EL (cell line): ENCODE measurements at places on chromosomes 7 and 10.

- peak; percentile 43 for DNase-seq
These were observed 125.4 kb upstream of the TARP start for GRCh38 chr7:38398725-38399321.

GRCh38 chr7:36965625-36966024 lies 241.3 kb upstream of the AOAH start:
- no peak for DNase-seq

DNA sequence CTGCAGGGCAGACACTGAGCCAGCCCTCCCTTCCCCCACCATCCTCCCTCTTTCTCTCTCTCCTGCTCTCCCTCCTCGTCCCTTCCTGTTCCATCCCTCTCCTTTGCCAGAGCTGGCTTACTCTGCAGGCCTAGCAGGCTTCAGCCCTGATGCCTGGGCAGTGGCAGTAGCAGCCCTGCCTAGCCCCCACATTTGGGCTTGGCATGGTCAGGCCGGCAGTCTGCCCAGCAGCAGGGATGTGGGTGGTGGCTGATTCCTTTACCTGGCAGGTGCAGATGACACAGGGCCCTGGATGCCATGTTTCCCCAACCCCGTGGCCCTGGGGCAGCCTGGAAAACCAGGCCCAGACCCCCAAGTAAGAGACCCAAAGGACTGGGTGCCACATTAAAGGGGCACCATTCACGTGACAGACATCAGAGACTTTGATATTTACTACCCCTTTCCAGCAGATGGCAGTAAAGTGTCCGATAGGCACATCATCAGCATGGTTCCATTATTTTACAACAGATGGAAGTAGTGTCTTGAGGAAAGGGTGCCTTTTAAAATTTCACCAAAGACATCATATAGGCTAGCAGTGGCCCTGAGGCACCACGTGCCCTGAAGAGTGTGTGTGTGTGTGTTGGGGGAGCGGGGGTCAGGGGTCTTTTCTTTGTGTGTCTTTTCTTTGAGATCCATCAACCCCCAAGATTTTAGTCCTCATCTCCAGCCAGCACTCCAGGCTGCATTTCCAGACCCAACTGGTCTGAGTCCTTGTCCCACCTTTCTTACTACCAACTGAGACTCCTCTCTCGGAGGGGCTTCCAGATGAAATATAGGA lies 5.9 kb downstream of the KCP start:
- peak; percentile 52 for DNase-seq

- DNase-seq = no peak
These were observed 10.4 kb downstream of the WASL start for GRCh38 chr7:123738356-123738755.

- DNase-seq = peak; percentile 89
These were observed at the start of gene MET for GRCh38 chr7:116671681-116672595. TSS of gene MET (plus strand) at chr7:116672196. CDS start at chr7:116699085, 26,889 bp downstream.

GRCh38 chr10:44951576-44952226 lies 7.9 kb upstream of the RASSF4 start:
- DNase-seq = no peak

DNA sequence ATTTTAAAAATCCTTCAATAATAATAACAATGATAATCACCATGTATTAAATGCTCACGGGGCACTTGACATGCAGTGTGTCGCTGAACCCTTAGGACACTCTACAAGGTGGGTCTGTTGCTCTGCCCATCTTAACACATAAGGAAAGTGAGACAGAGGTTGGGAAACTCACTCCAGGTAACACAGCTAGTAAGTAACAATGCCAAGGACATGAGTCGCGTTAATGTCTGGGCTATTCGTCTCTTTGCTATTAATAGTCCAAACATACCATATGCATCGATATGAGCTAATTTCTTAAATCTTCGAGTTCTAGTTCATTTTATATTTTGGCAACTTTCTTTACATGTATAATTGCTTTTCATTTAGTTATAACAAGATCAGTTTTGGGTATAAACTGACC lies 79.5 kb downstream of the BEND7 start:
- DNase-seq = no peak

DNA sequence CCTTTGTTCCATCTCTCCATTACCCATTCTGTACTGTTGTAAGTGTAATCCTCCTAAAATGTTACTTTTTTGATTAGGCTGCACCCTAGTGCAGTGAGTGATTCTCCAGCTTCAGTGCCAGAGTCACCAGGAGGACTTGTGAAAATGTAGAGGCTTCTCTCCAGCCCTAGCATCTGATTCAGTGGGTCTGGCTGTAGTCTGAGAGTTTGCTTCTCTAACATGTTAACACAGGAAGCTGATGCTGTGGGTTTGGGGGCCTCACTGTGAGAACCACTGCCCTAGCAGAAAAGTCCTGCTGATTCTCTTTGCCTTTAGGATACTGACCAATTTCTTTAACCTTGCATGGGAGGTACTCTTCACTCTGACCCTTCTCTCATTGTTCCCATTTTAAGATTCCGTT lies 24.4 kb downstream of the CSGALNACT2 start:
- DNase-seq = no peak

DNA sequence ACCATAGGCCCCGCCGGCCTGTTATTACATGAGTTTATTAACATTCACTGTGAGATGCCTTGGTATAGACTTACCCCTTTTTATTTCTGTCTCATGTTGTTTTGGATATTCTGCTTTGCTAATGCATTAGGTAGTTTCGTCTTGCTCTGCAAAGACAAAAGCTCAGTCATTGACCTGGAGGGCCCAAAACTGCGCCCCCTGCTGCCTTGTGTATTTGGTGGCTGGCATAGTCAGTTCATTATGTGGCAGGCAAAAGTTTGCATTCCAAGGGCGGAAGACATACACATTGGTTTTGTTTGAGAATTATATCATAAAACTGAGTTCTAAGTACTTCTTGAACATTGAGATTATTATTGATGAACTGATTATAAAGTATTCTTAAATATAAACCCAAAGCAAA lies 372.5 kb downstream of the SDK1 start:
- no peak for DNase-seq

GRCh38 chr10:132144086-132144485 lies 42.7 kb upstream of the DPYSL4 start:
- no peak for DNase-seq

DNA sequence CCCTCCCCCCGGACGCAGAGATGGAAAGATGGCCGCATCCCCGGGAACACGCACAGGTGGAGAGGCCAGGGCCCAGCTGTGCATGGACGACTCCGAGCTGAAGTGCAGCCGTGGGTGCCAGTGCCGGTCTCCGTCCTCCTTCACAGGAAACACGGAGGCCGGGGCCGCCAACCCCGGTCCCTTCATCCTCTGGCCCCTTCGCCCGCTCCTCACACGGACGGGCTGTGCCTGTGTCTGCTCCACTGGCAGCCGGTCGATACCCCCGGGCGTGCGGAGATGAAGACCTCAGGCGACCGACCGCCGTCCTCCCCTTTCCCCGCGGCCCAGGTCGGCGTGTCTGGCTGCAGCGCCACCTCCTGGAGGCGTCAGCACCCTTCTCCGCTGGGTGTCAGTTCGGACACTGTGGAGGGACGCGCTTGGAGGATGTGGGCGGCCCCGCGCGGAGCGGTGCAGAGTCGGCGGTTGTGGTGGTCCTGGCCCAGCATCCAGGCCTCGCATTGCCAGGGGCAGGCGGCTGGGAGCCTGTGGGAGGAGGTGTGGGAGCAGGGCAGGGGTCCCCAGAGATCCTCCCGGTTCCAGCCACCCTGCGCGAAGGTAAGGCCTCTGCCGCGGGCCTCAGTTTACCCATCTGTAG lies 9.9 kb downstream of the ZNF511 start:
- DNase-seq = peak; percentile 63

DNA sequence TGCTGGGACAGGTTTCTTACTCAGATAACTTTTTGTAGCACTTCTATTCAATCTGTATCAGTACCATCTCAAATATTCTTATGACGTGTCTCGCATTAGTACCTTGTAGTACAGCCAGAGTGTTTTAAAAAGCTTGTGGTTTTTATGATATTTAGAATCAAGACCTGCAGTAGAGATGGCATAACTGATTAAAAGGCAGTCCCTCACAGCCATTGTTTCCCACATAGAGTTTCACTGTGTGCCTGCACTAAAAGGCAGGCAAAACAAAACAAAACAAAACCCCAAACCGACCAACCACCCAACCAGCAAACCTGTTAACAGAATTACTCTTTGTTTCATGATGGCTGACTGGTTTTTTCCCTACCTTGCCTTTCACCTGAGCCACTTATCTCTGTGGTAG lies 221.3 kb upstream of the DGKB start:
- DNase-seq = no peak
